Mucosa of descending colon (tissue), 3 donors: ENCODE measurements at places on chromosomes 6 and 20. TPM values are rescaled to one million over a fixed set of nuclear protein-coding genes. Genes with fewer than 3 reads are reported as not detected.

Gene MOG
- not detected for total RNA-seq

Gene GCLC
- 40.5 TPM for total RNA-seq

Gene TMEM244
- not detected for total RNA-seq

Gene COL10A1
- total RNA-seq, result not detected

Gene VWA7
- total RNA-seq, result 6.9 TPM

Gene LMBRD1
- total RNA-seq, result 55.0 TPM

DNA sequence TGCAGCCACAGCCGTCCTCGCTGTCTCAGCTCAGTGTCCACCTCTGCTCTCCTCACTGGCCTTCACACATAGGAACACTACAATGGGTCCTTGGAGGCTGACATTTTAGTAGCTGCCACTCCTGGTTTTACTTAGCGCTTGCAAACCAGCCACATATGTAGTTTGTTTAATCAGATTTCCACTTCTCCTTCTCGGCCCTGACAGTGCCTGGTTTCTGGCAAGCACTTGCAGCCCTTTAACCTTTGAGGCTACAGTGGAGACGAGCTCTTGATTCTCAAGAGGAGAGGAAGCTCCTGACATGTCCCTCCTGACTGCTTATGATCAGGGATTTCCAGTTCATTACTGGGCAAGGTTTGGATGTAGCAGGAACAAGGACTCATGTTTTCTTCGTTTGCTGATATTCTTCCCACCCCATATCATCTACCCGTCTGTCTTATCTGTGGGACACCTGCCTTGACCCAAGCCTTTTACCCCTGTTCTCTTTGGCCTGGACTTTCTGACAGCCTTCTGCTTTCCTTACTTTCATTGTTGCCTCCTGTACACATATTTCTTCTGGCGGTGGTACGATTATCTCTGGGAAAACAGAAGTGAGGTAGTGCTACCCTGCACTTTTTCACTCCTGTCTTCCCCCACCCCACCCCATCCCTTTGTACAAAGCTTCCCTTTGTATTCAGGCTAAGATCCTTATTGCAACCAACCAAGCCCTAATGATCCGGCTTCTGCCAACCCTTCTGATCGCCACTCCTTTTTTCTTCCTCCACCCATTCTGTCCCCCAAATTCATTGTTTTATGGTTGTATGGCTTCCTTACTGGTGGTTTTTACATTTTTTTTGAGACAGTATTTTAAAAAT lies 31.2 kb downstream of the CEP43 start:
- no peak for DNase-seq

DNA sequence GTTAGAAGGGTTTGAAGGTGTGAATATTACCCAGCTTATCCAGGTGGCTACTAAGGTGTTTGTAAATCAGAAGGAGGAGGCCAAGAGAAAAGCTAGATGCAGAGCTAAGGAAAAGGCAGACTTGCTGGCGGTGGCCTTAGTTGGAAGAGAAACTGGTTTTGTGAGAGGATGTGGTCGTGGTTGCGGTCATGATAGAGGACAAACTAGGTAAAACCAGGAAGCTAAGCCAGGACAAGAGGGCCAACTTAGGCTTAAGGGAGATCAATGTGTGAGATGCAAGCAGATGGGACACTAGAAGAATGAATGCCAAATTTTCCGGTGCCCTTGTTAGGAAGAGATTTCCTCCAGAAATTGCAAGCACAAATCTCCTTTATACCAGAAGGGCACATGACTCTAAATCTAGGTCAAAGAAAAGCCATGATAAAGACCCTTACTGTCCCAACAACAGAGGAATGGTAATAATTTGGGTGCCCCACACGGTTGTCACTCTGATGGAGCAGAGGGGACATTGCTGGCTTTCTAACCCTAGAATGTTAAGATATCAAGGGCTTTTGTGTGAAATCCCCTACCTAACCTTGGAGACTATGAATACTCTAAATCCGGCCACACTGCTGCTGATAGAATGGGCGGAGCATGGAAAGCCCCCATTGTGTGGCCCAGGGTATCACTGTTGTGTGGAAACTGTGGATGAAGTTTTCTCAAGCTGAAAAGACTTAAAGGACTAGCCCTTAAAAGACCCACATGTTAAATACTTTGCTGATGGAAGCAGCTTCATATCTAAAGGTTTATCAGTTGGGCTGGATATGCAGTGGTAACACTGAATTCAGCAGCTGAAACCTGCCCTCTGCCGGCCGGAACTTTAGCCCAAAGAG lies 7.8 kb downstream of the IL22RA2 start:
- no peak for DNase-seq

DNA sequence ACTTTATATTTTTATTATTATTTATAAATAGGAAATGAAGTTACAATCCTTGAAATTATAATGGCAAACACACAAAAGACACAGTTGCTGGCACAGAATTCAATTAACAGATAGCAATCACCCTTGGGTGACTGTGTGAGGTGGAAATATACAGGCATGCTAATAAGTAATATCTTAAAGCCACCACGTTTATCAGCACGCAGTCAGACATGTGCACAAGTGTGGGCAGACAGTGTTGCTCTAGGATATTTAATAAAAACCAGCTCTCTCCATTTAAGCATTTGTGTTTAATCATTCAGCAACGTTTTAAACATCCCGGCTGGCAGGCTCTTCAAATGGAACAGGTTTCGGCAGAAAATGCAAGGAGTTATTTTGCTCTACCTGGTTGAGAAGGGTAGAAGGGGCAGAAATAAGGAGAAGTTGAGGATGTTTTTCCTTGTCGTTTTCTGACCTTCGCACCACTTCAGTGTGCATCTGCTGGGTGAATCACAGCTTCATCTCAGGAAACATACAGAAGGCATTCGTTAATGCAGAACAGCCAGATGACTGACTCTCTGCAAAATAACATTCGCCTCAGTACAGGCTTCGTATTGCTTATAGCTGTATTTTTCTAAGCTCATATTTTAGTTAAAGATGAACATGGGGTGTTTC lies 585.1 kb downstream of the QKI start:
- DNase-seq, result no peak

DNA sequence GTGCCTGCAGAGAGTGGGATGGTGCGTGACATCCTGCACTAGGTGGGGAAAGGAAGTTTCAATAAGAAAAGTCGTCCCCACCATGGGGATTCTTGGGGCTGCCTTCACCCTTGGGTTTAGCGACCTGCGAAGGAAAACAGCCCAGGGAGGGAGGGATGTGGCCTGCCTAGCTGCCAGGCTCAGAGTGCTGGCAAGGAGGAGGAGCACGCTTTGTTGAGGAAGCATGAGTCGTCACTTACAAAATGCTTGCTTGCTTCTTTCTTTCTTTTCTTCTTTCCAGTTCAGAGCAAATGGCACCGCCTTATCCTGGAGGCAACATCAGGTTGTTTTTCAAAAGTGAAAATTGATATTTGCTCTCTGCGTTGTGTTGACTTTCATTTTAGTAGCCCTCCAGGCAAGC lies 123.2 kb downstream of the TFAP2C start:
- no peak for DNase-seq

GRCh38 chr6:38824243-38824894 lies 109.3 kb downstream of the DNAH8 start:
- DNase-seq, result no peak

GRCh38 chr6:38580030-38580429 lies 59.7 kb downstream of the BTBD9 start:
- no peak for DNase-seq

DNA sequence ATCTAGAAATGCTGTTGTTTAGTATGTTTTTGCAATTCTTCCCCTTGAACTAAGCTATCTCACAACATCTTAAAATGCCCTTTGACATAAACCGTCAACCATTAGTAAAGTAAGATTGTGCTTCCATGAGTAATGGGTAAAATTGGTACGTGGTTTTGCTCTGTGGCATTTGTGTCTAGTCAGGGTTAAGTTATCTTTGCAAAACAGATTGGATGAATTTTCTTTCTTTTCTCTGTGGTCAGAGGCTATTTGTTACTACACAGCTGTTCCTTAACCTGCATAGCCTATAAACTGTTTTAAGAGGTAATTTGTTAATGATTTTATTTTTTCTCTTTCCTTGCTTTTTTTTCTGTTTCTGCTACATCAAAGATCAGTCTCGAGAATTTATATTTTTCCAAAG lies 75.4 kb downstream of the RPP40 start:
- DNase-seq, result no peak

- no peak for DNase-seq
Observed at GRCh38 chr20:50572938-50573777, 63.0 kb downstream of the PTPN1 start.

- no peak for DNase-seq
Observed at GRCh38 chr20:53359425-53359824, 234.2 kb downstream of the ZNF217 start.

GRCh38 chr20:4782378-4782772 lies 60.7 kb downstream of the PRND start:
- no peak for DNase-seq

DNA sequence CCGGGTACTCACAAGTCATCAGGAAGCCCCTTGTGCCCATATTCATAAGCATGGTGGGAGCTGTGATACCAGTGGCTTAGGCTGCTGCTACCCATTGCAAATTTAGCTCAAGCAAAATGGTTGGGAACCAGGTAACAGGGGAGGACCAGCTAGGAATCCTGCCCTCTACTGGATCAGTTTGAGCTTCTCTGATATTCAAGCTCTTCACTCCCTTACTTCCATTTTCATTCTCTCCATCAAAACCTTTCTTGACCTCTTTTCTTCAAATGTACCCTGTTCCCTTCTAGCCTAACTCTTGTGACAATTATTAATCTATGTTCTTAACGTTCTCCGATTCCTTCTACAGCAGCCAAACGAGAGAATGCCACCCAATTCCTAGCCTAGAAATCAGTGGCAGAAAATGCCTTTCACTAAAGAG lies 9.7 kb downstream of the NOL7 start:
- no peak for DNase-seq
